Neuronal stem cell (in vitro differentiated cells): ENCODE measurements at places on chromosomes 12 and 14.

GRCh38 chr14:65332141-65332871, 80.2 kb upstream of the FUT8 start:
- H3K27me3 ChIP-seq, result no peaks in the 10 kb centered on the region
- H3K4me1 ChIP-seq, result no peaks in the 10 kb centered on the region
- H3K27ac ChIP-seq, result no peak overlapping the region
- no peak for DNase-seq
- no peak overlapping the region for H3K4me3 ChIP-seq

GRCh38 chr12:112788205-112788604, 3.3 kb upstream of the RPH3A start:
- DNase-seq, result no peak
- no peaks in the 10 kb centered on the region for H3K36me3 ChIP-seq
- no peaks in the 10 kb centered on the region for H3K4me1 ChIP-seq
- no peak overlapping the region for H3K27ac ChIP-seq
- H3K4me3 ChIP-seq, result no peak overlapping the region
- H3K27me3 ChIP-seq, result no peaks in the 10 kb centered on the region

- H3K36me3 ChIP-seq, result no peaks in the 10 kb centered on the region
- H3K27me3 ChIP-seq, result peaks cover 8% of the 10 kb centered on the region
- no peak for DNase-seq
- no peak overlapping the region for H3K4me3 ChIP-seq
These were observed 4.7 kb upstream of the EIF2S3B start for GRCh38 chr12:10501030-10501429.

GRCh38 chr12:2548081-2548480, 246.7 kb upstream of the FKBP4 start:
- H3K4me1 ChIP-seq, result peaks cover 6% of the 10 kb centered on the region
- H3K27me3 ChIP-seq, result no peaks in the 10 kb centered on the region
- H3K4me3 ChIP-seq, result no peak overlapping the region
- DNase-seq, result no peak
